EH (cell line): ENCODE measurements at places on chromosomes 11 and 22.

DNA sequence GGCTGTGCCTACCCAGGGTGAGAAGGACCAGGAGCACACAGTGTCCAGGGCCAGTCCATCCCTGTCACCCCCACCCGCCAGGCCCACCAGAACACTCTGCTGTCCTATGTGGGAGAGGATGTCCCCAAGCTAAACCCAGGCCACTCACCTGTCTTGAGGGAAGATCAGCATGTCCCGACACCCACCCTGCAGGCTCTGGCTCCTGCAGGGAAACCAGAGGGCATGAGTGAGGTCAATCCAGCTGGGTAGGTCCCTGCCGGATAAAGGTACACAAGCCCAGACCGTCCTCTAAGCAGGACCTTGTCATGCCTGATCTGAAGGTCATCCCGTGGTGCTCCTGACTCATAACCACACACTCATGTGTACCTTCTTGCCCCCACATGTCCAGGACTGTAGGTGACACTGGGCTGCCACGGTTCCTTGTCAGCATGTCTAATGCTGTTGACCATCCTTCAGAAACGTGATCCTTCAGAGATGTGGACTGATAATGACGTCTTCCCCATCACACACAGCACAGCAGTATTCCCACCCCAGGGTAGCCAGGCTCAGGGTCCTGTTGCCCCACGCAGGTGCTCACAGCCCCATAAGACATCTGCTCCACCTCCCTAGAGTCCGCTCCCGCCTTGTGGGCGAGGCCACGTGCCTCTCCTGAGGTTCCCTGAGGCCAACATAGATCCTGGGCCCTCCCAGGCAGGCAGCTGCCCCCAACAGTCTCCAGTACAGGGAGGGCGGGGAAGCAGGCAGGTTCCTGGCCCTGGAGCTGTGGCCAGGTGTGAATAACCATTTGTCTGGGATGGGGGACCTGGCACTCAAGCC, 6.1 kb downstream of the ARVCF start:
- DNase-seq = no peak

GRCh38 chr11:9613830-9614762, 40.6 kb downstream of the WEE1 start:
- DNase-seq = peak; percentile 84

DNA sequence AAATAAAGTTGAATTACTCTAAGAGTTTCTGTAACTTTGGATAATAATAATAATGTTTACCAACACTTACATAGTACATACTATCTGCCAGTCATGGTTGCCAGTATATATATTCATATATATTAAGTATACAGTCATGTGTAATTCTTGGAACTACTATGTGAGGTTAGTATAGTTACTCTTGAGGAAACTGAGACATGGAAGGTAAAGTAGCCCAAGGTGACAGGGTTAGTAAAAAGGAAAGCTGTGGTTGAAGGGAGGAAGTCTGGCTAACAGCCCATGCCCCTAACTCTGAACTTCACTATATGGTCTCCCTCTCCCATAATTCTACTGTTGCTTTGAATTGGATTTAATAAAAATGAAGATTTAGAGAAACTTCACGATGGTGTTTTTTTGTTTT, 24.9 kb downstream of the FDX1 start:
- no peak for DNase-seq

DNA sequence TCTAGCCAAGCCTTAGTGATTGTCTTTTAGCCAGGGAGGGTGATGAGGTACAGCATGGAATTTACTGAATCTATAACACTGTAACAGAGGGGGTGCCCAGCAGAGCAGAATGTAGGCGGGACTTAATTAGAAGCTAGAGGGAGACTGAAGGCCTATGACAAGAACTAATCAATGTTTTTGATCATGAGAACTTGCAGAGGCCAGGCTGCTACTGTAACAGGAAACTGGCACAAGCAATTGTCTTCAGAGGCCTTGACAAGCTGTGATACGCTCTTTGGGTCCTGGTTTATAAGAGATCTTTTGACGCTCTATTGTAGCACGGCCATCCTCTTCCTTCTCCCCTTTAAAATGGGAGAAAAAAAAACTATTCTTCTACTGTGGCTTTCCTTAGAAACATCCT, 1297.3 kb downstream of the JRKL start:
- no peak for DNase-seq

DNA sequence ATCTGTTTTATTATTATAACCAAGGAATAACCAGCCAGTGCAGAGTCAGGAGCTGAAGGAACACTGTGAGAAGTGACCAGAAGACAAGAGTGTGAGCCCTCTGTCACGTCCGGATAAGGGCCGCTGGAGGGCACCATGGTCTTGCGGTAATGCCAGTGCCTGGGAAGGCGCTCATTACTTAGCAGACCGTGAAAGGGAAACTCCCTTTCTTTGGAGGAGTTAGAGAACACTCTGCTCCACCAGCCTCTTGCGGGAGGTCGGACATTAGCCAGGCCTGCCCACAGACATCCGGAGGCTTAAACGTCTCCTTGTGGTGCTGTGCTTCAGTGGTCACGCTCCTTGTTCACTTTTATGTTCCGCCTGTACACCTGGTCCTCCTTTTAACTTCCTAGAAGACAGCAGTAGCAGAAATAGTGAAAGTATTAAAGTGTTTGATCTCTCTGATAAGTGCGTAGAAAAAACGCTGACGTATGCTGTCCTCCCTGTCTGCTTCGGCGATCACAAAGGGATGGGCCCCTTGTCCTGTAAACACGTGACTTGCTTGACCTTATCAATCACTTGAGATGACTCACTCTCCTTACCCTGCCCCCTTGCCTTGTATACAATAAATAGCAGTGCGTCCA, 120.6 kb upstream of the LMO1 start:
- DNase-seq = peak; percentile 47

GRCh38 chr11:13450832-13451397, 12.1 kb downstream of the BTBD10 start:
- no peak for DNase-seq

DNA sequence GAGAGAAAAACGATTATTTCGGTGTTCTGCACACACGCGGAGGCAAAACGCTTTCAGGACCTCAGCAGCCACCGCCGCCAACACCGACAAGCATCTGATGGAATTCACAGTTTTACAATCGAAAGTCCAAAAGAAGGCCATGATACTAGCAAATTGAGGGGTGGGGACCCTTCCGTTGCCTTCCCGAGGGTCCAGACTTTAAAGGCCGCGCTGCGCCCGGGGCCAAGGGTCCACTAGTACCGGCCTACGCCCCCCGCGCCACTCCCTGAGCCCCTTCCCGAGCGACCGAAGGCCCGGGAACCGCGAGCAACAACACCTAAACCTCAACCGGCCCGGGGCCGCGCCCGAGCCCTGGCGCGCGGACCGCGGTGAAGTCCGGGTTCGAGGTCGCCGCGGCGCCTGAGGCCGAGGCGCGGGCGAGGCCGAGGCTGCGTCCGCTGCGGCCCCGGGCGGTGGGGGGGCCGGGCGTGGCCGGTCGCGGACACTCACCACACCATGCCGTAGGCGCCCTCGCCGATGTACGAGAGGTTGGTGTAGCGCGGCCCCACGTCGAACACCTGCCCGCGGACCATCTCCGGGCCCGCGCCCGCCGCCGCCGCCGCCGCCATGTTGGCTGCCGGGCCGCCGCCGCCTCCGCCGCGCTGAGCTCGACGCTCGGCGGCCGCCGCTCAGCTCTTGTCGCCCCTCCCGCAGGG, 465 bp downstream of the MAPK1 start:
- DNase-seq = peak; percentile 28

DNA sequence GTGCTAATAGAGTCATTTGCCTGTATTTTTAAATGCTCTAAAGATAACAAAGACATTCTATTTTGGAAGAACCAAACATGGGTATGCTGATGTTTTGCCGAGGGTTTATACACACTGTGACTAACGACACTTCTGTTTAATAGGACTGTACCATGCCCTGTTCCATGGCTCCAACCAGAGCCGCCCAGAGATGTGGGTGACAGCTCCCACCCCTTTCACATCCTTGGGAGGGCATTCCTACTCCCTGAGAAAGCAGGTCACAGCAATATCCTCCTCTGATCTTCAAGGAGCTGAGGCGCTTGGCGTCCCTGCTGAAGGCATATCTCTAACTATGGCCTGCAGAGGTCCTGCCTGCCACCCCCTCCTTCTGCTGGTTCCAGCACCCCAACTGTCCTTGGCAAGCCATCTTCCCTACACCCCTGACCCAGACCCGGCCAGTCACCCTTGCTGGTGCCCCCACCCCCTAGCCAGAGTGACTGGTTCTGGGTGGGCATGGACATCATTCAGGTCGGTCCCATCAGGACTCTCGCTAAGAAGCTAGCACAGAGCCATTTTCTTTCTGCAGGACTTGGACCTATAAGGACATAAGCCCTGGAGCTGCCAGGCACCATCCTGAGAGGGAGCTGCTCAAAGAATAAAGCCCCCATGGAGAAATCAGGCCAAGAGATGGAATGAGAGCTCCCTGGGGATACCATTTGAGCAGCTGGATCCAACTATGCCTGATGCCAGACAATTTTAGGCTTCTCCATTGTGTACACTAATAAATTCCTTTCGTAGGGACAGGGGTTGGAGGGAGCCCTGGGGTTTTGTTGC, 381.3 kb downstream of the CTTN start:
- DNase-seq = no peak

- DNase-seq = no peak
Measured at GRCh38 chr22:45546333-45547015, 43.8 kb downstream of the FBLN1 start.

DNA sequence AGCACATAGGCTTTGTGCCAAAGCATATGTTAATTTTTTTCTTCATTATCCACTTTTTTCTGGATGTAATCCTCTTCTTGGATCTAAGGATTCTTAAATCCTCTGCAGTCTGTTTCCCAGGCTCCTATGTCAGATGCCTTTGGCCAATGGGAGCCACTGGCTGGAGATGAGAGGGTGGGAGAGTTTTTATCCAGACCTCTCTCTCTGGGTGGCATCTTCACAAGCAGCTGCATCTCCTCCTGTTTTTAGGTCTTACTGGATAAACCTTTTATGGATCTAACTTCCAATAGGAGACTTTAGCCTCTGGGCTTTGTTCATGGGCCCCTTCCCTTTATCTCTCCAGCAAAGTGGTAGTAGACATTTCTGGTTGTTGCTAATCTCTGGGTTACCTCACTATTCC, 22.4 kb upstream of the MPPED2 start:
- DNase-seq = no peak

GRCh38 chr11:120599816-120600420, 88.4 kb downstream of the GRIK4 start:
- DNase-seq = no peak

DNA sequence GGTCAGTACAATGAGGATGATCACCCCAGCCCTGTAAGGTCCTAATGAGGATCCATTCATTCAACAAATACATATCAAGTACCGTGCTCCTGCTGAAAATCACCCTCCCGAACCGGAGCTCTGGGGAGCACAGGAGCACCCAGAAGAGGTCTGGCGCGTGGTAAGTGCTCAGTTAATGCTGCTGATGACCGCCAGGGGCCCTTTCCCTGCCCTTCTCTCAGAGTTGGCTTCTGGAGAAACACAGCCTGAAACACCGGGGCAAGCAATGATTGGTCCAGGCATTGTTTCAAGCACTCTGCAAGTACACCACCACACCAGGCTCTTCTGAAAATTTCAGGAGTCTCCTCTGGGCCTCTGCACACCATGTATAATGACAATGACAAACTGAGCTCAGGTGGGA, 3.8 kb upstream of the CCDC86 start:
- peak; percentile 38 for DNase-seq

GRCh38 chr22:30314915-30315314, 11.8 kb downstream of the TBC1D10A start:
- peak; percentile 34 for DNase-seq

- peak; percentile 33 for DNase-seq
Measured at GRCh38 chr22:28424427-28425080, 255.1 kb downstream of the TTC28 start.

GRCh38 chr11:6486256-6486655, 5.0 kb downstream of the TIMM10B start:
- no peak for DNase-seq

GRCh38 chr11:76773921-76774361, 9.2 kb upstream of the TSKU start:
- no peak for DNase-seq

DNA sequence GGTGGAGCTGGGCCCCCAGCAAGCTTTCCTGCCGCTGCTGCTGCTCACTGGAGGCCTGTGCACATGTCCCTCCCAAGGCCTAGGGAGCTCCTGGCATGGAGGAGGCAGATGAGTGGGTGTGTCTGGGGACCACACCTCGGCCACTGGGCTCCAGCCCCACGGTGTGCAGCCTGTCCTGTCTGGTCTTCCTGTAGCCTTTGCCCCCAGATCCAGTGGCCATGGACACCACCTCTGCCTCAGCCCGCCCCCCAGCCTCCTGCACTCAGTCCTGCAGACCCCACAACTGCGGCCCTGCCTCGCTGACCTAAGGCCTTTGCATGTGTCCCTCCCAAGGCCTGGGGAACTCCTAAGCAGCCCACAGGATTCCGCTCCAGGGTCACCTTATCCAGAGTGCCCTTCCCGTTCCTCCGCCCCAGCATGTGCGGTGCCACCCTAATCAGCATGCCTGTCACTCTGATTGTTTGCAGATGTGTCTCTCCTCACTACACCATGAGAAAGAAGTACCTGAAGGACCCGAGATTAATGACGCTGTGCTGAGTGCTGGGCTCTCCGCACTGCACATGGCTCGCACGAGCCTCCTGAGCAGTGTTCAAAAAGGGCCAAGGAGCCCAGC, 8.6 kb downstream of the GAL start:
- no peak for DNase-seq

DNA sequence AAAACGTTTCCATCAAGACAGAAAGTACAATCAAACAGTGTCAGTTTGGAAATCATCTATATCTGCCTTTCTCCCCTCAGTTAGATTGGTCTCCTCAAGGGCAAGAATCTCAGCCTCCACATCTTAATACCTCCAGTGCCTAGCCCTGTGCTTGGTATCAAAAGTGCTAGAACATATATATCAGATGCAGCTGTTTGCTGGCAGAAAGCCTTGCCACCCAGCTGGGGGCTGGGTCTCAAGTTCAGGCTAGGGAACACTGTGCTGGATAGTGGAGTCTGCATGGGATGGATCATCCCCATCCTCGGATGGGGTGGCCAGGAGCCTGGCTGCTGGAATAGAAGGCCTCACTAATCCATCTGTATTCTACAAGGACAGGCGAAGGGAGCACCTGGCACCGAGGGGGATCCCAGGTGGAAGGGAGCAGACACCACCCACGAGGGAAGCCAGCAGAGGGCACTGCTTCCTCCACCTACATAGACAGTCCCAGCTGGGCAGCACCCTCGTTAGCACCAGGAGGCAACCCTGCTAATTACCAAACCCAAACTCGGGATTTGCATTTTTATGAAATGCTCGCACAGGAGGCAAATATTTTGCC, 602.2 kb downstream of the BUD13 start:
- no peak for DNase-seq

GRCh38 chr22:35476341-35476740, 64.3 kb upstream of the RASD2 start:
- DNase-seq = no peak

DNA sequence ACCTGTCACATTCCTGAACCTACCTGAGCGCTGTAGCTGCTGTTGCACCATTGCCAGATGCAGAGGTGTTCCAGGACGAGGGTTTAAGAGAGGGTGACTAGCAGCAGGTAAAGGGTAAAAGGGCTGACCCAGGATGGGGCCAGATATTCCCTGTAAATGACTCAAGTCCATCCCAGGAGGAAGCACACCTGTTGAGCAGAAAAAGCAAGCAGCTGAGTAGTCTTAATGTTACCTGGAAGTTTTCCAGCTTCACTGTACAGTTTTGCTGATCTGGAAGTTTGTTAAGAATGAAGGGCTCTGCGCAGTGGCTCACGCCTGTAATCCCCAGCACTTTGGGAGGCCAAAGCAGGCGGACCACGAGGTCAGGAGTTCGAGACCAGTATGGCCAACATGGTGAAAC, 41.3 kb downstream of the DRG1 start:
- DNase-seq = no peak
